ENCODE measurements at places on chromosomes 11 and 22. TPM values are rescaled to one million over a fixed set of nuclear protein-coding genes. Genes with fewer than 3 reads are reported as not detected.

GRCh38 chr22:20198557-20199319 lies 47.9 kb upstream of the CCDC188 start:
- no peak for DNase-seq

DNA sequence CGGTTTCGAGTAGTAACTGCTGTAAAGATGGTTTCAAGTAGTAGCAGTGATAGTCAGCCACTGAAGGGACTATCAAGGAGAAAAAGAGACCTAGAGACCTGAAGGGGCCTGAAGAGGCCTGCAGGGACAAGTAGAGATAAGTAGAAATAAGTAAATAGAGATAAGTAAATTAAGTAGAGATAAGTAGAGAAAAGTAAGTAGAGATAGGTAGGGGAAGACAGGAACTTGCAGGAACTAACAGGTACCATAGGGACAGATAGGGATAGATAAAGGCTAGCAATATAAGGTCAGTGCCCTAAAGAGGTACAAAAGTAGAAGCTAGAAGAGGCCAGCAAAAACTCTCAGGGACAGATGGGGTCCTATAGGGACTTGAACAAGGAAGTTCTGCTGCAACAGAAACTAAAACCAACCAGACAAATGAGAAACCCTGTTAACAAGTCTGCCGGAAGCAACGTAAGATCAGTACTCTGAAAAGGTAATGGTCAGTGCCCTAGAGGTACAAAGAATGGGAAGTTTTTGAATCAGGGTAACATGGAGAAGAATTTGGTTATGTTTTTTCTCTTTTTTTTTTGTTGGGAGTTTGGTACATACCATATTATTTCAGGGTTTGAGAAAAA lies 9.6 kb upstream of the SC5D start:
- DNase-seq = no peak

DNA sequence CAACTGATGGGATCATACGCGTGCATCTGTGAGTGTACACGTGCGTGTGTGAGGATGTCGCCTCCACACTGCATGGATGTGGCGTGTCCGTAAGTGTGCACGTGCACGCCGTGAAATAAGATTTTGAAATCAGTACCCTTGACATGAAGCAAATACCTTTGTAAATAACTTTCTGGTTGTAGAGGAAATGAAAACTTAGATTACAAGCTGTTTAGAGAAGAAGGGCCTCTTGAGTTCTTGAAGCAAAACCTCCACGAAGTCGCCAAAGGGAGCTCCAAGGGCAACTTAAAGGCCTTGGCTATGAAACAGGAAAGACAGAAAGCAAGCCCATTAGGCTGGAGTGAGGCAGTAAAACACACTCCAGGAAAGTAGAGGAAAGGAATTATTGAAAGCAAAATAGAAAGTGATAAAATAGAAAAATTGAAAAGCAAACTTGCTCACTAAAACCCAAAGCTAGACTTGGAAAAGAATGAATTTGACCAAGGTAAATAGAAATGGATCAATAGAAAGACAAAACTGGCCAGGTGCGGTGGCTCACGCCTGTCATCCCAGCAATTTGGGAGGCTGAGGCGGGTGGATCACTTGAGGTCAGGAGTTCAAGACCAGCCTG lies 29.7 kb upstream of the TOLLIP start:
- DNase-seq = no peak

- DNase-seq = no peak
Measured at GRCh38 chr11:66042227-66042995, 6.5 kb downstream of the GAL3ST3 start.

DNA sequence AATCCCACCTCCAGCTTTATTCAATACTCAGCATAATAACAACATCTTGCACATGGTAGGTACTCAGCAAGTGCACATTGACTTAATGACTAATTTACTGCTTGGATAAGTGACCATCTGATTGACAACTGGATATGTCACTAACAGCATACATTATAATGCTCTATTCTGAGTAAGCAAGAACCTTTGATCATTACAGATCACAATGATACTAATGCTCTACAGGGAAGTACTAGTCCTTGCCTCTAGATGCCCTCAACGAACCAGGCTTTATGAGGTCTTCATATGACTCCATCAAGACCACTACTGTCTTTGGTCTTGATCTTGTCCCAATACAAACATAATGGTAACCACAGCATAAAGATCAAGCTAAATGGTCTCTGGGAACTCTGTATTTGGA lies 167.6 kb upstream of the MTMR2 start:
- peak; percentile 27 for DNase-seq

DNA sequence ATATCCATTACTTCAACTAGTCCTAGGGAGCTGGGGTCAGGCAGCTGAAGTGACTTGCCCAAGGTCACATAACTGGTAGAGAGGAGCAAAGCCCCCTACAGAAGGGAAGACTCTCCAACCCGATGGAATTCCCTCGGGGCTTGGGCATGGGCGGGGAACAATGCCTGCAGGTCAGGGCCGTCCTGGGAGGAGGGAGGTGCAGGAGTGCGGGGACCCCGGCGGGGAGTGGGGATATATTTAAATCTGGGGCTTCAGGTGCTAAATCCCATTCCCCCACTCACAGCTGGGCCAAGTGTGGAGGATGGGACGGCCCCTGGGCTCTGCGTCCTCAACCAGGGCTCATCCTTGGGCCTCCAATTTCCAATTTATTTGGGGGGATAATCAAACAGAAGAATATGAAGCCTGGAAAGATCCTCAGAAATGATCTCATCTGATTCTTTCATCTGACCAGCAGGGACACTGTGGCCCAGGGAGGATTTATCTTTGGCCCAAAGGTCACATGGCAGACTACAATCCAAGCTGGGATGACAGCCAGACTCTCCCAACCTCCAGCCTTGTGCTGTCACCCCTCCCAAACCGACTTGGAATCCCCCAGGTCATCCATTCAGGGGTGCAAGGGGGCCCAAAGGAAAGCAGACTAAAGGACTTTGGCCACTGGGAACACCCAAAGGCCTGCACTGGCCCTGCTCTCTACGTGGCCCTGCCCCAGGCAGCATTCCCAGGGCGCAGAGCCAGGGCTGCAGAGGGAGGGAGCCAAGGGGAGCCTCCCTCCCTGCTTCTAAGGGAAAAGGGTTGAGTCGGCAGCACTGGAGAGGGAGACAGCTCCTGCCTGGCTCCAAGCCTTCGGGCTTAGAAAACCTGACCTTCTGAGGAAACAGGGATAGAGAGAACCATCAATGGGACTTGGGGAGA lies 8.7 kb upstream of the C1QTNF6 start:
- DNase-seq = peak; percentile 79

DNA sequence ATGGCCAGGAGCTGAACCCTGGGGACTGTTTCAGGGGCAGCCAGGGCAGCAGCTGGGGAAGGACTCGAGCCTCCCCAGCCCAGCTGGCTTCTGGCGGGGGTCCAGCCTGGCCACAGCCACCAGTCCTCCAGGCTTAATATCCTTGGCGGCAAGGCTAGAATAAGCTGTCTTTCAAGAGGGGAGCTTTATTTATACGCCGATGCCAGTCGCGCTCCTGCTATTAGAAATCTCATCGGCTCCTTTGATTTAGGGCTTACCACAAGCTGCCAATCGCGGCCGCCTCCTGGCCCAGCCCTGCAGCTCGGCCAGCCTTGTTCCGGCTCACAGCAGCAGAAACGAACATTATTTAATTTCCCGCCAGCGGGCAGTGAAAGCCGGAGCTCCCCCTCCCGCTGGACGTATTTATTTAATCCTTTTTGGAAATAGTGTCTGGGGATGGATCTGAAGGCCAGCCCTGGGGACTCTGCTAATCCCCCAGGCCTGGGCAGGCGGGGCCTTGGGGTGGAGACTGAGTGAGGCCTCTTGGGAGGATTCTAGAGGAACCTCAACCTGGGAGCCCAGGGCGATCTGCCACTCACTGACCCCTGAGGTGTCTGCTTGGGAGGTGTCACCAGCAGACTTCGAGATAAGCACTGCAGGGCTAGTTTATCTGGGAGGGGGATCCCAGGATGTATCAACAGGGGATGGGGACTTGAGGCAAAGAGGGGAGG lies 363.1 kb downstream of the MN1 start:
- DNase-seq = peak; percentile 9

DNA sequence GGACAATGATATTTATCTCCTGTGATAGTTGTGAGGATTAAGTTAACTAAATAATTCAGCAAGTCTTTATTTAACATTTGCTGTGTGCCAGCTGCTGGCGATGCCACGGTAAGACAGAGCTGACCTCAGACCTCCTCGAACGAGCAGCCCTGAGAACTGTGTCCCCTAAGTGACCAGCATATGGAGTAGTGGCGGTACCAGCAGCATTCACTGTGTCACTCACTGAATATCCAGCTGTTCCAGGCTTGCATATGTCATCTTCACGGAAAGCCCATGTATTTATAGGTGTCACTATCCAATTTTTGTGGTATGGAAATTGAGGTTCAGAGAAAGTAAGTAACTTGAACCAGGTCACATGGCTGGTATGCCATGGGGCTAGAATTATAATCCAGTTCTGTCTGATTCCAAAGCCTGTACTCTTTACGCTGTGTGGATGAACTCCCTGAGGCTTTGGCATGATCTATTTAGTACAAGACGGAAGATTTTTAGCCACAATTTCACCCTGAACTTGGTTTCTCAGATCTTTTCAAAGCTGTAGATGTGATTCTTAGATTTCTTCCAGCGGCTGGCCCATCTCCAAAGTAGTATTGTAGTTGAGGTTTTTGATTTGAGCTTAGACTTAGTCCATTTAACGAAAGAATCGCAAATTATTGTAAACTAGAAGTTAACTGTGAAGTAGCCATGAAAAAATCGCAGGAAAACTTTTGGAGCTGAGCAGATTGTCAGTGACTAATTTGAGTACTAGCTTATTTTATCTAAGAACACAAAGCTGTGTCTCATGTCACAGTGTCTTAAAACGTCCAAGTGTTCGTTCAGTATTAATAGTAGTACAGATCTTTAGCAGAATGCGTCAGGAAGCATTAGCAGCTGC lies 49.4 kb upstream of the MYO18B start:
- no peak for DNase-seq

DNA sequence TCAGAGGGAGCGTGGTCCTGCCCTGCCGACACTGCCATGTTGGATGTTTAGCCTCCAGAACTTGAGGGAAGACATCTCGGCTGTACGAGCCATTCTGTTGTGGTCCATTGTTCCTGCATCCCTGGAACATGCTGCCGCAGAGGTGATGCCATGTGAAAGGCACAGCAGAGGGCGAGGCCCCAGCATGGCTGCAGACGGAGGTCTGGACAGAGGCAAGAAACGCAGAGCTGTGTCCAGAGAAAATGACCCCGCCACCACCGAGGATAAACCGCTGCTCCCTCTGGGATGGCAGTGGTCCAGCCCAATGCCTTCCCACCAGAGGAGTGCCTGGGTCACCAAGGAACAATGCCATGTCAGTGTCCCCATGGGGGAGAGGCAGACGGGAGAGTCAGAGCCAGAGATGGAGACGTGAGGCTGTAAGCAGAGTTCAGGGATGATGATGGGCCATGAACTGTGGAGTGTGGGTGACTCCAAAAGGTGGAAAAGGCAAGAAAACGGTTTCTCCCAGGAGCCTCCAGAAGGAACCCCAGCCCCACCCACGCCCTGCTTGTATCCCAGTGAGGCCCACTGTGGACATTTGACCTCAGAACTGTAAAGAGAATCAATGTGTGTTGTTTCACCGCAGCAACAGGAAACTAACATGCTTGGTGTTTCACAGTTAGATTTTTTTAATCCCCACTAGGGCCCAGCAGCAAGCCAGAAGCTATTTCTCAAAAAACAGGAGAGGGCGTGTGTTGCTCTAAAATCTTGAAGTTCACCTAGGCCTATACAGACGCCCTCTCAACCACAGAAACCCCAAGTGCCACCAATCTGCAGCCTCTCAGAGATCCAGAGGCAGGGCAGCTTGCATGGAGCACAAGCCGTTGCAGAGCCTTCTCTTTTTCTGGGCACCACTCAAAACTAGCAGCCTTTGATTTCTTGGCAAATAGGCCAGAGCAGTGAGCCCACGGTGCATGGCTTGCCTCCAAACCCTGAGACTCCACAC lies 1422.9 kb downstream of the TBC1D22A start:
- no peak for DNase-seq

- no peak for DNase-seq
Measured at GRCh38 chr11:45741582-45741981, 63.4 kb upstream of the SLC35C1 start.

DNA sequence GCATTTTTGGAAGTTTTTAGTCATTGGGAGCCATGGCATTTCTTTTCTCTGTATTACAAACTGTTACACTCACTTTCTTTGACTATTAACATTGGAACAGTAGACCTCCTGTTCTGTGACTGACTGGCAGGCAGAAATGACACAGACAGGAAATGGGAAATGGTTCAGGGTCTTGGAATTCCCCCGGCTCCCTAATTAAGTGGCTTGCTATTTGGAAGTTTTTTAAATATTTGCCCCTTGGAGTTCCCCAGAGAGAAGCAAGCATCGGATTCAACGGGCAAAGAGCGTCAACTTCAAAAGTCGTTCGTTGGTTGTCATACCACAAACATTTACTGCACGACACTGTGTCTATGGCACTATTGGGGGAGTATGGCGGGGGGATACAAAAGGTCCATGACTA lies 1.1 kb upstream of the BIRC2 start:
- DNase-seq = peak; percentile 83

DNA sequence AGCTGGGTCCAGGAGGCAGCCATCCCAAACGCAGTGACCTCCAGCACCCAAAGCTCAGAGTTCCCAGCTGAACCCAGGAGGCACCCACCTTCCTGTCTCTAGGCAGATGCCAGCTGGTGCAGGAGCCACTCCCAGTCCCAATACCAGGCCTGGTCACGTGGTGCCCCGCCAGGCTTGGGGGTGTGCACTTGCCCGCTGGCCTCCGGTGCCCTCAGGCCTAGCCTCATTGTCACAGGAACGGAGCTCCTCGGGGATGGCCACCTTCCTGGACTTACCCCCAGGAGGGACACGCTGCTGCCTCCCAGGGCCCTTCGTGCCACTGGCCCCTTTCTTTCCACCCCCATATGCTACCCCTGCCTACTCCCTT lies 4.6 kb downstream of the BID start:
- DNase-seq = no peak

GRCh38 chr11:15878756-15879155 lies 477.6 kb downstream of the SOX6 start:
- DNase-seq = no peak

- DNase-seq = no peak
Measured at GRCh38 chr11:104136861-104137260, 27.1 kb downstream of the PDGFD start.

DNA sequence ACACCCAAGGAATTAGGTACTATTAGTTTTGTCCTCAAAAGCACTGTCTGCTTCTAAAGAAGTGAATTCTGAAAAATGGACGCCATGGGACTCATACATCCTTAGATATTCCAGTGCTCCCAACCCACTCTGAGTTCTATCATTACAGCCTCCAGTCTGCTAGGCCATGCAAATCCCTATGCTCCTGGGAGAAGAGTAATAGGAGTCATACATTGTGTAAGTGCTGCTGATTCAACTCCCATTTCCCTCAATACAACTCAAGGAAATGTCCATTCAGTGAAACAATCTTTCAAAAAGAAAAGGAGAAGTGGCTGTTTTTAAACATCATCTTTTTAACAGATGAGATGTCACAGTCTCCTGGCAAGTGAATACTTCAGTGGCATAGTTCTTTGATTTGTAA lies 590.2 kb upstream of the LRRC4C start:
- DNase-seq = no peak

Gene VPREB3
- total RNA-seq = not detected

Gene WNT7B
- under 0.01 TPM for total RNA-seq

Gene TRPM5
- total RNA-seq = not detected

Gene KLHDC7B
- not detected for total RNA-seq

Gene SIAE
- 4.7 TPM for total RNA-seq

Gene UPK2
- total RNA-seq = not detected

Gene PYGM
- total RNA-seq = 0.18 TPM

Gene MOB2
- total RNA-seq = 21.4 TPM
